Mammary epithelial cell (primary cell): ENCODE measurements at places on chromosomes 1 and 21.

DNA sequence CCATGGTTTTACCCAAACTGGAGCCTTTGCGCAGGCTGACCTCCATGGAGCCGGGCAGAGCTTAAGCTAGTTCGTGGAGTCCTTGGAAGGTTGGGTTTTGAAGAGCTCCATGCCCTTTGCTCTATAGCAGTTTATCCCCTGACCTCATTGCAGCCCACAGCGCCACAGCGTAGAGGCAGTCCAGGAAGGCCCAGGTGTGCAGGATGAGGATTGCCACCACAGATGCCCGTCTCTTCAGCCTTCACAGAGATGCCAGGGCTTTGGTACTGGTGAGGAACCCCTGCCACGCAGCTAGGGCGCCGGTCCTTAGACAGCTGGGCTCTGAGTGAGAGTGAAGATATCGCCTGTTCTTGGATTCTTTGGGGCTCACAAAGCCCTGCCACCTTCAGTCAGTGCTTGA, 138.6 kb downstream of the PEX14 start:
- no peak for DNase-seq

- DNase-seq, result peak; percentile 50
Observed at GRCh38 chr1:221335161-221336101, 406.5 kb downstream of the DUSP10 start.

DNA sequence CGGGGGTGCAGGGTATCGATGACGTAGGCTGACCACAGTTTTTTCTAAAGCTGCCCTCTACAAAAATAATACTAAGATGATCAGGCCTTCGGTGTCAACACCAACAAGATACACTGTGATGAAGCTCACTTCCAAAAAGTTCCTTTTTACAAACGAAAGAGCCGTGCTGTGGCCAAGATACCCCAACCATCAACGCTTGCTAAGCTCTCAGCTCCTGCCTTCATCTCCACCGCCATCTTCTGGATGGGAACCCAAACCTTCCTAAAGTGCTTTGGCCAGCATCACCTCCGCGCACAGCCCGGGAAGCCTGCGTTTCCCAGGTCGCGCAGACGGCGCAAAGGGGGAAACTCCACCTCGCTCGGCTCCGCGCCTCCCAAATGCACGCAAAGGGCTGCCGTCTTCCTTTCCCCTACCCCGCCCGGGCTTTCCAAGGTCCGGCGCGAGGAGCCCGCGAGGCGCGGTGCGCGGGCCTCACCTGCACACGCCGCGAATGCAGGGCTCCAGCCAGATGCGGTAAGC, 541 bp downstream of the USP48 start:
- DNase-seq, result peak; percentile 65

DNA sequence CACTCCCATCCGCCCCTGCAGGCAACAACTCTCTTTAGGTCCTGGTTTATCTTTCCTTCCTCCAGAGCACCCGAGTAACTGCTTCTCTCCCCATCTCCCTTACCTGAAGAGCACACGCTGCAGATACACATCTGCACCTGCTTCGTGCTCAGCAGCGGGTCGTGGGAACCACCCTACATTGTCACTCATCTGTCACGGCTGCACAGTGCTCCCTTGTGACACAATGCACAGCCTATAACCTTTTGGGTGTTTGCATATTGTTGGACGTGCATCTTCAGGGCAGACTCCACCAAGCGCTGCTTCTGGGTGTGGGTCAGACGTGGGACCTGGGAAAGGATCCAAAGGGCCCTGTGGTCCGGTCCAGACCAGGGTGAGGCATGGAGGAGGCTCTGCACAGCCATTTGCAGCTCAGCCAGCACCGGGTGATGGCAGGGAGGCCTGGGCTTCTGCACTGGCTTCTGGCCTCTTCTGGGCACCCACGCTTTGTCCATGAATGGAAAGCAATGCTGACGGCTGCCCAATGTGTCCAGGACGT, 42.5 kb downstream of the WDR4 start:
- no peak for DNase-seq

DNA sequence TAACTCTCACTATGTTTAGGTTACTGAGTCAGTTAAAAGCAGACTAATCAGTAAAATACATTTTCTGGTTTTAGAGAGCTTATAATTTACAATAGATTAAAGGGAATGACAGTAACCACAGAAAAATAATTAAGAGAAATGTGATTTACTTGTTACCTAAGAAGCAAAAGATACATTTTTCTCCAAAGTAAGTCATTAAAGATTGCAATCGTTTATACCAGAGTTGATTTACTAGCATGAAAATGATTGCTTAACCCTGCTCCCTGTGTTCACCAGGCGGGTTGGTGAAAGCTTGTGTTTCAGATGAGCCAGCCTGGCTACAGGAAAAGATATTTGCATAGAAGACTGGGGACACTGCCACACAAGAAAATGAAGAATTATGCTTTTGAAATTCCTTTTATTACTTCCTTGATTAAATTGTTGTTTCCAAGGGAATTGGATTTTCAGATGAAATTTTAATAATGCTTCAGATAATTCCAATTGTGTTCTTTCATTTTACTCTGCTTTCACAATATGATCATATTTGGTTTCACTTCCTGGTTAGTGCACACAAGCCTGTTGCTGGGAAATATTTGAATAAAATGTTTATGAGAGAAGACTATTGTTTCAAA, 27.9 kb downstream of the LRRC8B start:
- DNase-seq, result peak; percentile 46

DNA sequence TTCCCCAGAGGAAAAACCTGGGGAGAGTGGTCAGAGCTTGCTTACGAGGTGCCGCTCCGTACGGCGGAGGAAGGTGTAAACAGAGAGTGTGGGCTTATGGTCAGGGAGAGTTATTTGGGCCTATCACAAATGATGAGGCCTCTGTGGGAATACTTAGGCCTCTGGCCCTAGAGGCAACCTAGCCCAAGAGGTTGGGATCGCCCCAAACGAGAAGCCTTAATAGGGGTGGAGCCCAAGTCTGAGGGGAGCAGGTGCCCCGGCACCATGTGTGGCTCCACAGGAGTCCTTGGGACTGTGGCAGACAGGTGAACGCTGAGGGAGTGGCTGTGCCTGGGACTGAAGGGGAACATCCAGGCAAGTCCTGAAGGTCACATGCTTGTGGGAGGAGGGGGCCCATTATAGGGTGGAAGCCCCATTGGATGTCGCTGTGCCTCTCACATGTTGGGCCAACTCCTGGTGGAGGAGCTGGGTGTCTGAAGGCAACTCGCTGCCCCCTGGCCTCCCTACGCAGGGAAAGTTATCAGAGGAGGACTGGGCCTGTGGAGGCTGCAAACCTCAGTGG, 135.1 kb downstream of the ZSCAN20 start:
- no peak for DNase-seq

- no peak for DNase-seq
Observed at GRCh38 chr1:208202333-208202995, 41.7 kb downstream of the PLXNA2 start.

DNA sequence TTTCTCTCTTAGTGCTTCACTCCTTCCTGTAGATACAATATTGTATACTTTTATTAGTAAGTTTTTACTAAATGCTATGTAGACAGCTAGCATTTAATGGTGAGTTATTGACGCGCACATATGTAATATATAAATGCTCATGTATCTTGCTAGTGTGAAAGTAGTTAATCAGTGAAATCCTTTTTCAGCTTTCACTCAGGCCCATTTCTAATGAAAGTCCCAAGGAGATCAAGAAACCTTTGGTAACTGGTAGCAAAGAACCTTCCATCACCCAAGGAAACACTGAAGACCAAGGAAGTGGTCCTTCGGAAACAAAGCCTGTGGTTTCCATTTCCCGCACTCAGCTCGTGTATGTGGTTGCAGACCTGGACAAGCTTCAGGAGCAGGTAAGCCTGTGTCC, 27.2 kb downstream of the AGT start:
- no peak for DNase-seq

DNA sequence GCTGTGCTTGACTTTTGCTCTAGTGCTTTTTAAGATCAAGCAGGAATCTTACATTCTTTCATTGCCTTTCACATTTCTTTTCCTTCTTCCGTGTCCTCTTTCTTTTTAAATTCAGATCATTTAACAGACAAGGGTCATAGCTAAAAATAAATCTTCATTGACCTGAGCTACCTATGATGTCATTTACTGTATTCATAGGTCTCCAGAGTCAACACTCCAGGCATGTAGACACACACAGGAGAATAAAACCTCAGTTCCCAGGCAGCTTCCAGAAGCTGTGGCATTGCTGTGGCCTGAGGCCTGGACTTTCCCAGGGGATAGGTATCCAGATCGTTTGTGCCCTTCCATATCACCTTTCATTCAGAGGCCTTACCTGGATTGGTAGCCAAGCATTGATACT, 38.5 kb upstream of the ENAH start:
- peak; percentile 68 for DNase-seq

- no peak for DNase-seq
Observed at GRCh38 chr1:35660581-35661473, 19.5 kb upstream of the PSMB2 start.

DNA sequence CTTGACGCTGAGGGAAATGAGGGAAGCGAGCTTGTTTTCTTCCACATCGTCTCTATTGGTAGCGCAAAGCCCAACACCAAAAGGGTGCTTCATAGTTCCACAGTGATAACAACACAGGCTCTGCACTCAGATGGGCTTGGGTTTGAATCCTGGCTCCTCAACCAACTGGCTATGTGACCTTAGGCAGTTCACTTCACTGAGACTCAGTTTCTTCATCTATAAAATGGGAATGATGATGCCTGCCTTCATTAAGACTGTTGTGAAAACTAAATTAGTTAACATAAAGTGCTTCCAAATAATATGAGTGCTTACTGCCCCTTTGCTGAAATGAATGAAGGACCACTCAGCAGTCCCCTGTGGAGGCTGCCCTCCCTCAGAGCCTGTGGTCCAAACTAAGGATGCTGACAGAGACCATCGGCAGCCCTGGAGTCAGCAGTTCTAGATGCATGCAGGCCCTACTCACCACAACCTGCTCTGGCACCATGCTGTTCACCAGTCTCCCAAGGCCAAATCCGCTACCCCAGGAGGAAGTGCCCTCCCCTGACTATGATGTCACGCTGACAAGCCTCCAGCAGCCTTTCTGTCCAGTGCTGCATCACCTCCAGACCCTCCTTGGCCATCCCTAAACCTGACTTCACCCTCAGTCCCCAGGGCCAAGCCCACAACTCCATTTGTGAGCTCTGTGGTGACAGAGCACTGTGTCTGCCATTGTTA, 30.7 kb downstream of the DMAP1 start:
- DNase-seq, result no peak

GRCh38 chr1:223771469-223771813, 59.1 kb downstream of the CAPN2 start:
- no peak for DNase-seq
